ENCODE measurements at places on chromosomes 5 and 9. TPM values are rescaled to one million over a fixed set of nuclear protein-coding genes. Genes with fewer than 3 reads are reported as not detected.

GRCh38 chr5:38979535-38979934 lies 94.7 kb downstream of the RICTOR start:
- DNase-seq = no peak

- DNase-seq = no peak
Observed at GRCh38 chr5:90934738-90935137, 376.1 kb downstream of the ADGRV1 start.

Gene LIX1
- 4.2 TPM for polyA plus RNA-seq

Gene PCDHGA9
- 4.4 TPM for polyA plus RNA-seq

Gene MRPL22
- polyA plus RNA-seq = 22.9 TPM

Gene MLLT3
- polyA plus RNA-seq = 75.7 TPM

Gene WDR38
- polyA plus RNA-seq = 0.15 TPM

All from hindlimb muscle (tissue), 1 donor.